T follicular helper cell (primary cell): ENCODE measurements at places on chromosomes 4 and X.

DNA sequence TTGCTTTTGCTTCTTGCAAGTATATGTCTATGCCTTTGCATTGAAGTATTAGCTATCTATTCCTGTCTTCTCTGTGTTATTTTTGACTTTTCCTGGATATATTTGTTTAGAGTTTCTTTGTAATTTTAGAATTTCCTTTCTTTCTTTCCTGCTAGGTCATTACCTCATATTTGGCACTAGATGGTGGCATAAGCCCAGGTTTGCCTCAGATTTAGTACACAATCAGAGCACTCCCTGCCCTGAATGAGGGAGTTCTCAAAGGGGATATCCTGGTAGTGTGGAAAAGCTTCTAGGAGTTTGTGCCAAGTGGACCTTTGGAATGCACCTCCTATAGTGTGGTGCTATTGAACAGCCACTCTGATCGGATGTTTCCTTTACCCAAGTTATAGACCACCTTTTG is 181.6 kb downstream of the UGT8 start:
- no peak for DNase-seq

DNA sequence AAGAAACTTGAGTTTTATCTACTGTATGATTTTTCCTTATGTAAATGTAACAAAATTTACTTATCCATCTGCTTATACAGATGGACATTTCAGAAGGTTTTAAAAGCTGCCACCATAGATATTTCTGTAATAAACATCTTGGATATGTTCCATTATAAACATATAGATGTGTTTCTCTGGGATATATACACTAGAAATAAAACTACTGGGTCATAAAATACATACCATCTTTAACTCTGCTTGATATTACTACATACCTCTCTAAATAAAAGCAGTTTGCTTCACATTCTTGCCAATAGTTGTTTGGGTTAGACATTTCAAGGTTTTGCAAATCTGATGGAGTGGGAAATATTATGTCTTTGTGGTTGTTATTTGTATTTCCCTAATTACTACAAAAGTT is 220.6 kb downstream of the FBXO8 start:
- no peak for DNase-seq

GRCh38 chr4:89221167-89221867 is 86.3 kb downstream of the GPRIN3 start:
- no peak for DNase-seq

GRCh38 chr4:145775406-145775805 is 95.5 kb downstream of the C4orf51 start:
- DNase-seq = no peak

GRCh38 chr4:153679486-153679885 is 4.6 kb upstream of the TLR2 start:
- DNase-seq = no peak

GRCh38 chr4:113499696-113500095 is 261.8 kb downstream of the CAMK2D start:
- no peak for DNase-seq

DNA sequence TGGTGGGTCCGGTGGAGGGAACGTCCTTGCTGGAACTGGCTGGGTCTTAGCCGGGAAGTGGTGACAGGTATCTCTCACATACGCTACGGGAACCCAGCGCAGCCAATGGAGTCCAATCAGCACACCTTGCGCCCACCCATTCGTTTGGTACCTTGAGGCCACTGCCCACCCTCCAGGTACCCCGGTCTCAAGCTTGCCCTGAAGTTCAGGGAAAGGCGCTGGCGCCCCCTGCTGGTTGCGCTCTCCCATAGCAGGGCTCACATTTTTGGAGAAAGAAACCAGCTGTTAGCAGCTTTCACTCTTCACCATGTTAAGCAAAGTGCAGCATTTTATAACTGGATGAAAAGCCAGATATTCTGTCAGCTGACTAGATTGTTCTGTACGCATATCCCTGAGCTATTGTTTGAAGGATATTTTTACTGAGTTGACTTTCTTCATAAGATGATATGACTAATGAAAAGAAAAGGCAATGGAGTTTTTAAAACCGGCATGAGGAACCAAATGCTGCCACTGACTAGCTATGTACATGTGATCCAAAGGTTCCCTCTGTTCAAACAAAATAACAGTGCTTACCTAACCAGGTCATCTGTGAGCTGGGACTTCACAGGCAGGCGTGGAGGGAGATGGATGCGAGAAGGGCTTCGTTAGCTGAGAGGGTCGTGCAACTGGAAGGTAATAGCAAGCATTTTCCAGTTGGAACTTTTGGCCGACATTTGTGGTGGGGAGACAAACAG is 43.7 kb downstream of the OTOP1 start:
- no peak for DNase-seq

DNA sequence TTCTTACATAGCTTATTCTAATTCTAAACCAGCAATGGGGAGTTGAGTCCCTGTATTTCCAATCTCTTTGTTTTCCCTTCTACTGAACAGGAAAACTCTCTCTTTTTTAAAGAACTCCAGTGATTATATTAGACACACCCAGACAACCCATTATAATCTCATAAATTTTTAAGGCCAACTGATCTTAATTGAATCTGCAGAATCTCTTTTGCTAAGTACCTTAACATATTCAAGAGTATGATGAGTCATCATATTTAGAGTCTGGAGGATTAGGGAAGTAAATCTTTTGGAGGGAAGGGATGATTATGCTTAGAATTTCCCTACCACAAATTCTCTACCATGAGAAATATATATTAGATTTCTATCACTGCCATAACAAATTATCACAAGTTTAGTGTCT is 705.1 kb downstream of the CENPC start:
- DNase-seq = no peak

GRCh38 chr4:146398896-146399445 is 122.8 kb downstream of the SLC10A7 start:
- no peak for DNase-seq

- DNase-seq = no peak
Measured at GRCh38 chr4:174640146-174640545, 117.9 kb upstream of the HPGD start.

GRCh38 chr4:123731035-123731434 is 334.4 kb downstream of the SPRY1 start:
- DNase-seq = no peak

DNA sequence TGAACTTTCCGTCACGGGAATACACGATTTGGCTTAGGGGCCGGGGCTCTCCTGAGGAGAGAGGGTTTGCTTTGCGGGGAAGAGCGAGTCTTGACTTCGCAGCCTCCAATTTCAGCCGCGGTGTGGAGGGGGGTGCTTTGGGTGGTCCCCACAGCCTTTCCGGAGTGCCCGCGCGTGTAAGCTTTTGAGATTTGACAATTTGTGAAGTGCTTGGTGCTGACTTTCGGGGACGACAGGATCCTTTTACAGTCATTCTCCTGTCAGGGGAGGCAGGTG is 355 bp downstream of the SCML1 start:
- DNase-seq = no peak

DNA sequence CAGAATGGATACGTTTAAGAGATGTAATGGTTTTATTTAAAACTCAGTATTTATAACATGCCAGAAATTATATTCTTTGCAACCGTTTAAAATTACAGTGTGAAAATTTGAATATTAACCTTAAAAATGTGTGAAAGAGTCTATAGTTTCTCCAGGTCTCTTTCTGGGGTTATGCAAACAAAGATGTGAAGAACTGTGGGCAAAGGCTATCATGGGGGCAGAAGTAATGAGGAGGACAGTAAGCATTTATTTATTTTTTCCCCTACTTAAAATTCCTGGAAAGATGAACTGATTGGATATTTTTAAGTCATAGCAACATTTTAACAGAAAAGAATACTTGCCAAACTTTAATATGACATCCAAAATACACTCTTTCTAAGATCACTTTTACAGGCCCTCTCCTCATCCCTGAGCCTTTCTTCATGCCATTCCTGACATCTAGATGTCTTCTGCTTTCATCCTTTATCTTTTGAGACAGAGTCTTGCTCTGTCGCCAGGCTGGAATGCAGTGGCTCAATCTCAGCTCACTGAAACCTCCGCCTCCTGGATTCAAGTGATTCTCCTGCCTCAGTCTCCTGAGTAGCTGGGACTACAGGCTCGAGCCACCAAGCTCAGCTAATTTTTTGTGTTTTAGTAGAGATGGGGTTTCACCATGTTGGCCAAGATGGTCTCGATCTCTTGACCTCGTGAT is 46.1 kb downstream of the TMEM131L start:
- DNase-seq = no peak

DNA sequence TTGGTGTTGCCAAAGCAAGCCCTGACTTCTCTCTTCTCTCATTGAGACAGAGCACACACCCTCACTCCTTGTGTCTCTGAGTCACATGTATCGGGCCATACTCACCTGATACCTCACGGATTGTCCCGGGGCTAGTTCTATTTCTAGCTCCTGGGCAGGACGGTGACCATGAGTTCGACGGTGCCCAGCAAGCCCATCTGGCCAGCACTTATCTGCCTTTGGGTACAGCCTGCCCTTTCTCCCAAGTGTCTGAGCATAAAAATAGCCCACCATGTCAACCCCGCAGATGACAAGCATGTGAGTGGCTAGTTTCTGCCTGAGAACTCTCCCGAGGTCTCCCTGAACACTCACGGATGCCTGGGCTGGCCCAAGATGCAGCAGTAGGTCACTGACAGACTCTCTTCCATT is 158.5 kb downstream of the DHRSX start:
- DNase-seq = no peak

DNA sequence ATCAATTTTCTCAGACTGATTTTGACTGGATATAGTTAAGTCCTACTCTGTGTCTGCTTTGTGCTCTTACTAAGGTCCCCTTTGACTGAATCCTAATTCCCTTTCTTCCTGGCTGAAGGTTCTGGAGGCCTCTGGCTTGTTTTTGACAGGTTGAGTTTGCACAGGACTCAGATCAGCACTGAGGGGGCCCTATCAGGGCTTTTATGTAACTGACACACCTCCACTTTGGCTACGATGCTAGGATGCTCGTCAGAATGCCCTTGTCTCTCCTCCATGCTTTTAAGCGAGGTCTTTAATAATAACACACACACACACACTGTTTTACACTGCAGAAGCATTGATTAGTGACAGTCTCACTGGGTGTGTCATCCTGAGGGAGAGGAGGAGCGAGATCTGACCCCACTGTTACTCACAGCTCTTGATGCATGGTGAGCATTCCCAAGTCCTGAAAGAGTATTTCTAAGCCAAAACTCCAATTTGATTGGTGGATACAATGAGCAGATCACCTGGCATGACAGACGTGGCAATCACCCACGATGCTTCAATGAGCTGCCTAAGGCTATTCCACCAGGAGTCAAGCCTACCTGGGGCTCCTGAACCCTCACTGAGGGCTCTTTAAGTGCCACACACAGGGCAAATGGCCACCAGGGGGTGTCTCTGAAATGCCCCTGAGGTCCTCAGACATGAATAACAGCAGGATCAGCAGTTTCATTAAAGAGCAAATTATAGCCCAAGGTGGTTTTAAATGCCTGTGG is 130.4 kb upstream of the CPEB2 start:
- peak; percentile 12 for DNase-seq

DNA sequence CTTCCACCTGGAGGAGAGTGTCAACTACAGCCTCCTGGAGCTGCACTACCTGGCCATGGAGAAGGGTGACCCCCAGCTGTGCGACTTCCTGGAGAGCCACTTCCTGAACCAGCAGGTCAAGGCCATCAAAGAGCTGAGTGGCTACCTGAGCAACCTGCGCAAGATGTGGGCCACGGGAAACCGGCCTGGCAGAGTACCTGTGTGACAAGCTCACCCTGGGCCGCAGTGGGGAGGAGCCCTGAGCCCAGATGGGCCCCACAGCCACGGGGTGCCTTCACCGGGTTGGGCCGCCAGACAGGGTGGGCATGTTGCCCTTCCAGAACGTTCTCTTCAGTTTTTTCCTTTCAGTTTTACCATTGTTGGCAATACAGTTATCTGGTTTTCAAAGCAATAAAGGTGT is 15.2 kb upstream of the FAM47A start:
- DNase-seq = no peak

DNA sequence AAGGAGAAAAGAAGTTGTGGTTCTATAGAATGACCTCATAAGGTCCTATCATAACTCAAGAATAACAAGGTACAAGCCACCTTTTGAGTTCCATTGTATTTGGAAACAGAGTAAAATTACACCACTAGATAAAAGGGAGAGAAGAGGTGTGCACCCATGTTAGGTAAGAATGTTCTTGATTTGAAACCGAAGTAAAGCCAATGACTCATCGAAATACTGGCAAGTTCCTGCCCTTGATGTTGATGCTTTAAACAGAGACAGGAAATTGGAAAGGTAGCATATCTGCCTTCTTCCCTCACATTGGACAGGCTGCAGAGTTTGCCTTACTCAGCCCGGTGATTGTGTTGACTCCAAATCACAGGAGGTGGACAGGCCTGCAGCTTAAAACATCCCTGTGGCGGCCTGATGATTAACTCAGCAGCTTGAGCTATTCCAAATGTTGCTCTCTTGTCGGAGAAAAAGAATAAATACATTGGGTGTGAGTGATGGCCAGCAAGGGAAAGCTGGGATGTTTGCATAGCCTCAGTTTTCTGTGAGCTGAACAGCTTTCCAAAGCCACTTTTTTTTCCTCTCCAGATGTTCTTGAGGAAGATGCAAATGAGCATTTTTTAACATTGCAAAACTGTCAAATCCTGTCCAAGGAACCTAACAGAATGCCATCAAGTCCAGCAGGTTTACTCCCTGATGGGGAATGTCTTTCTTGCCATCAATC is 321.1 kb downstream of the NKX6-1 start:
- DNase-seq = no peak

DNA sequence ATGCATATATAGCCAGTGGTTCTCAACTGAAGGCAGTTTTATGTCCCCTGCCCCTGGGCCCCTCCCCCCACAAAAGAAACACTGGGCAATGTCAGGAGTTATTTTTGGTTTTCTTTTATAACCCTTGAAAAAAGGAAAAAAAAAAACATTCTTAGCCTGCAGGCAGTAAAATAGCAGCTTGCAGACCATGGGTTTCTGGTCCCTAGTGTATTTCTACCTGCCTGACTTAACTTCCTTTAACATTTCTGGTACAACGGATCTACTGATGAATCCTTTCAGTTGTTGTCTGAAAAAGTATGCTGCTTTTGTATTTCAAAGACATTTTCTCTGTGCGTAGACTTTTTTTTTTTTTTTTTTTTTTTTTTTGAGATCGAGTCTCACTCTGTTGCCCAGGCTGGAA is 11.1 kb upstream of the FAM200B start:
- no peak for DNase-seq

DNA sequence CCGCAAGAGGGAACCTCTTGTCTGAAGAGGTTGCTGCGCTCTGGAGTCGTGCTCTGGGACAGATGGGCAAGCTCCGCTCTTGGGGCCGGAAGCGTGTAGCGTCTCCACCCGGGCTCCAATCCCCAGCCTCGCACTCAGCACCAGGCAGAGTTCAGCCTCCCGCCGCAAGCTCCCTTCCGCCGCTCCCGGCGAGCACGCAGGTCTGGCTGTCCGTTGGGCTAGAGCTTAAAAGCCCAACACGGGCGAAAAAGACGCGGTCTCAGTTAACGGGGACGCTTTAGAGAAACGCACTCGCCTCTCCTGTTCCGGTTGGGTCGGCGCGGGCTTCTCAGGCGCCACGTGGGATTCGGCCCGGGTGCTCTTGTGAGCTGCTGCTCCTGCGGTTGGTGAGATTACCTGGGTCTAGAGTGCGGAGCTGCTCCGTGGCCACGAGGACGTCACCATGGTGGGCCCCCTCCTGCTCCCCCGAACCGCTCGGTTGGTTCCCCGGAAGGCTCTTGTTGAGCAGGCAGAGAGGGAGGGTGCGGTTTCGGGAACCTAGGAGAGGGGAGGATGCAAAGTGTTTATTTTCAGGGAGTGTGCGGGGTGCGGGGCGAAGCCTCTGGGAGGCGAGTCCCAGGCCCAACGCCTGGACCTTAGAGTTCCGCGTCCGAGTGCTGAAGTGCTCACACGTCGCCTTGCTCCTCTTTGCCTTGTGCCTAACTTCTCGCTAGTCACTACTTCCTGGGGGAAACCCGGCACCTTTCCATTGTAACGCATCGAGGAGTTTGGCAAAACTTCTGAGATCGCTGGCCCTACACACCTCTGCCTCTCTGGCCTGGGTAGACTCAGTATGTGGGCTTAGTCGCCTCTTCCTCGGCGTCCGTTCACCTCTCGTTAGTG is at the start of gene TMA16:
Gene TMA16 (plus strand): TSS at position 331 of the 882 bp plus-strand sequence. CDS start 112 bp downstream, at position 443.
- peak; percentile 58 for DNase-seq
